ENCODE measurements at places on chromosomes 1 and 21.
A peak's percentile ranks its signal among the peaks of the same experiment; 100 is the strongest.

DNA sequence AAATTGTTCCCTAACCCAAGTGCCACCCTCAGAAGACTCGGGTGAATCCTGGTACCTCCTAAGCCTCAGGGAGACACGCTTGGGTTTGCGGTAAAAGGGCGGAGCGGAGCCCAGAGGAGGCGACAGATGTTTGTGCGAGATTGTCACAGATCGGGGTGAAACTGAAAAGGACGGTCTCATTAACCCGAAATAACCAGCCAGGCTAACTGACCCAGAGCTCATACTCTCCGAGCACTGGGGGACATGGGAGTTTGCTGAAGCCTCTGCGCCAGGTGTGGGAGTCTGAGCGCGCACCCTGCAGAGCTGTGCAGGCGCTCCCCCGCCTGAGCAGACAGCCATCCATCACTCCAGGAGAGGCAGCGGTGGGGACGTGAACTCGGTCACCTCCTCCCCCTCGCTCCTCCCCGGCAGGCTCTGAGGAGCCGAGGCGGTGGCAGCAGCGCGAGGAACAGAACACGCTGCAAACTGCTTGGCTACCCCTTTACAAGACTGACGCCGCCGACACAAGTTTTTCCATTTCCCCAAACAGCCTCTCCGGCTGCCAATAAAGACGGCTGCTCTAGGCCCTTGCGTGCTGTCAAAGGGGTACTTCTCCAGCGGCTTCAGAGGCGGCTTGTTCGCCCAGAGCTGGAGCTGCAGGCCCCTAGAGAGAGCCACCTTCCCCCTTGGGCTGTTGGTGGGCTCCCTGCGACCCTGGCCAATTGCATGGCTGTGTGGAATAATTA, 43.5 kb downstream of the RRAGC start:
- DNase-seq = no peak

DNA sequence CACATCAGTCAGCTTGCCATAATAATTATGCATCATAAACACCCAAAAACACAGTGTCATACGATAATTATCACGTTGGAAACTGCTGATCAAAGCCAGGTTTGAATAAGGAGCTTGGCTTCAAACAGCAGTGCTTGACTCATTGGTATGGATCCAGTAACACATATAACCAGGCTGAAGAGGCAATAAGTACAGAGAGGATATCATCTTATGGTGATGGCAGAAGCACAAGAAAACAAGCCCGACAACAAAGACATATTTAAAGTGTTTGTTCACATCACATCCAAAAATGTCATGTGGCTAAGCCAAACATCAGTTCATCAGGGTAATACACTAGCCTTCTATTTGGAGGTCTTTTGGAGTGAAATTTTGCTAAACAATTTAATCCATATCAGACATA, 389.7 kb downstream of the NCAM2 start:
- DNase-seq = no peak

DNA sequence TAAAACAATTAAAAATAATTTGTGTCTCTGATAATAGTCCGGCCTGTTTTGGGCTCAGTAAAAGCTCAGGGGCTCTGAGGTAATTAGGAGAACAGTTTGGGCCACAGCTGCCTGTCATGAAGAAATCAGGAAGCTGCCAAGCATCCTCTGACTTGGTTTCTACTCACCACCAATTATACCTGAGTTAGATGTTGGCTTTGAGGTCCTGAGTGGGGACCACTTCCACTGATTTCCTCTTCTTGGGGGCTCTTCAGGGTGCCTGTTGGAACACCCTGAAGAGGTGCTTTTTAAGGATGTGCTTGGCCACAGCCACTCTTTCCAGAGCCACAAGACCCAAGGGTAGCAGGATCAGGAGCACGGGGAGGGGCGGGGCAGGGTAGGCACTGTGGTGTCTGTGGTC, 10.9 kb downstream of the SLC6A17 start:
- no peak for DNase-seq

GRCh38 chr1:27992276-27992675, 32.5 kb downstream of the XKR8 start:
- no peak for DNase-seq

GRCh38 chr21:35563885-35564451, 496.4 kb downstream of the SETD4 start:
- no peak for DNase-seq

- DNase-seq = no peak
These were observed 24.6 kb downstream of the PADI2 start for GRCh38 chr1:17094664-17095063.

GRCh38 chr1:183604815-183605214, 14.6 kb upstream of the NCF2 start:
- DNase-seq = no peak

DNA sequence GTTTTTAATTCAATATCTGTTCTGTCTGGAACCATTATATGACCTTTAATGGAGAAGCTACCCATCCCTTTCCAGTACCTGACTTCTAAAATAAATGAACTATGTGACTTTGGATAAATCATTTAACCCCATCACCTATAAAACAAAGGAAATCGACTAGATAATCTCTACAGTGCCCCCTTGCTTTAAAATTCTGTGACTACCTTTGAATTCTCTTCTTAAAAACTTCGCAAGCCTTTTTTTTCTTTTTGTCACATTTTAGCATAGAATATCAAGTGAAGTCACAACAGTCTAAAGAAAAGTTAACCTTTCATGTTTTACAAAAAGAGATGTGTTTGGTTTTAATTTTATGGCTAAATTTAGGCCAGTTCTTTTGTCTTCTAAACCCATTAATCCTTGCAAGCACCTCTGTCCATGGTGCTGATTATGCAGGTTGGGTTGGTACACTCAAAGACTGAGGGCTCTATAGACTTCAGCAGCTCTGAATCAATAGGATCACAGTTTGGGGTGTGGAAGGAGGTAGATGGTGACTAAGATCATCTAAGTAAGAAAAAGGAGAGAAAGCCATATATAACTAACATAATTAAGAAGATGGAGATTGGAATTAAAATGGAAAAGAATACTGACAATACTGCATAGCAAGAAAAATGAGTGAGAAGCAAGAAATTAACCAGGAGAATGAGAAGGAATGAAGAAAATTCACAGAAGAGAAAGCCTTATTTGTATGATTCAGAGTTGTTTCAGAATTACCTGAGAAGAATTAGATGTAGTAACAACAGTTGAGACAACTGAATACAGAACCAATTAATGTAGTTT, 59.2 kb downstream of the TBX15 start:
- no peak for DNase-seq

DNA sequence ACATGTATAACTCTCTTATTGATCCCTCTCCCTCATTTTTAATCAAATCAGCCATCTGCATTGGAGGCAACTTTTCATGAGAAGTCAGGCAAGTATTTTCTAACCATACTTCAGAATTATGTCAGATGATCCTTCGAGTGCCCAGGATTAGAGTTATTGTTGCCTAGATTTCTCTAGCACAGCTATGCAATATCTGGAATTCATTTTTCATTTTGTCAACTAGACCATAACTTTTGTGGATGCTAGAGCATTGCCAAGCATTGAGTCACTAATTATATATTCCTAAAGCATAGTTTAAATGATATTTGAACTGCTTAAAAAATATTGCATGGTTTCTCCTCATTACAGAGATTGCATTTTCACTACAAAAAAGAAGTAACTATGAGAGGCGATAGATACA, 21.2 kb downstream of the HFM1 start:
- peak; percentile 4 for DNase-seq

DNA sequence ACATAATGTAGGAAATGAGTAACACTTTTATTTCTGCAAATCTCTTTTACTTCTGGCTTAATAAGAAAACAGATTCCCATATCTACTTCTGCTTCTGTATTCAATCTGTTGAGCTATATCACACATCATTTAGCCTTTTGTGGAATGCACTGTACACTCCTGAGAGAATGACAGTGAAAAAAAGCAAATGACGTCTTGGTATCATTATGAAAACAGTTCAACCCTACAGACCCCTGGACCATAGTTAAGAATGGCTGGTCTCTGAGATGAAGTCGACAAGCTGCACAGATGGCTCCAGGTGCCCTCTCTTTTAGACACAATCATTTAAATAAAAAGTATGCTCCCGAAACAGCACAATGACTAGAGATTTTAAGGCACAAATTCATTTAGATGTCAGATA, 247.0 kb downstream of the RERE start:
- no peak for DNase-seq

DNA sequence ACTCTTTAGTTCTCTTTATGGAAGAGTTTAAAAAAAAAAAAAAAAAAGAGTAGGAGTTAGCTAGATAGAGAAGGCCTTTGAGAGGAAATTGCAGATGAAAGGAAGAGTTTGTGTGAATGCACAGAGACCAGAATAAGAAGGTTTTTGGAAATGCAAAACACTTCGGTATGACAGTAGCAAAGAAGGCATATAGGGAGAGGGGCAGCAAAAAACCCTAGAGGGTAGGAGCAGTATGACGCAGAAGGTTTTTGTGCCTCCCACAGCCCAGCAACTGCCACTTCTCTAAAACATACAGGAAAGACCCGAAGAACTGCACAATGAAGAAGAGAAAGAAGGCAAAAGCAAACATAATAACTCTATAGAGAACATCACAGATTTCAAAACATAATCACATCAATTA, 84.3 kb downstream of the WDR64 start:
- DNase-seq = no peak

- no peak for DNase-seq
These were observed 290.0 kb upstream of the RUNX1 start for GRCh38 chr21:35338881-35339632.

GRCh38 chr1:66980745-66981367, 56.1 kb downstream of the MIER1 start:
- no peak for DNase-seq

DNA sequence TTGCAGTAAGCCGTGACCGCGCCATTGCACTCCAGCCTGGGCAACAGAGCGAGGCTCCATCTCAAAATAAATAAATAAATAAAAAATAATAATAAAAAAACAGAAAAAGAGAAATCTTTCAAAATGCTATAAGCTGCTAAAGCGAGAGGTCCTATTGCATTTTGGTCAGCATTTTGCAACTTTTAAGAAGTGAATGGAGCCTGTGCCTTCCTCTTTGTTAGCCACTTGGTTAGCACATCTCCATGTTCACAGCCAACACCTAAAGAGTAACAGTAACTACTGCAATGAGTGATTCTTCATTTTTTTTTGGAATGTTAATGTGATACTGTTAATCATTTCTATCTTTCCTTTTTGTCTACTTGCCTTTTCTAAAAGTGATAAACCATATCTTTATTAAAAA, 80.6 kb downstream of the ERG start:
- DNase-seq = no peak

DNA sequence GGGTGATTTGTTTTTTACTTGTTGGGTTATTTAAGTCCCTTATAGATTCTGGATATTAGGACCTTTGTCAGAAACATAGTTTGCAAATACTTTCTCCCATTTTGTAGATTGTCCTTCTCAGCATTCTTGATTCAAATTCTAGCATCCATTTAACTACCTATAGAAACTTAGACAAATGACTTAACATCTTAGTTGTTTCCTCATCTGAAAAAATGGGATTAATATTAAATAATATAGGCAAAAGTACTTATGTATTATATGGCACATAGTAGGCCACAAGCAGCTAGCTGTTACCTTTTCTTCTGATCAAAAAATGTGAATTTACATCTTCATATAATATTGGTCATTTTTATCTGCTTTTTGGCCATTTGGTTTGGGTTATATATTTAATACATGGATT, 307.5 kb downstream of the ZP4 start:
- no peak for DNase-seq

DNA sequence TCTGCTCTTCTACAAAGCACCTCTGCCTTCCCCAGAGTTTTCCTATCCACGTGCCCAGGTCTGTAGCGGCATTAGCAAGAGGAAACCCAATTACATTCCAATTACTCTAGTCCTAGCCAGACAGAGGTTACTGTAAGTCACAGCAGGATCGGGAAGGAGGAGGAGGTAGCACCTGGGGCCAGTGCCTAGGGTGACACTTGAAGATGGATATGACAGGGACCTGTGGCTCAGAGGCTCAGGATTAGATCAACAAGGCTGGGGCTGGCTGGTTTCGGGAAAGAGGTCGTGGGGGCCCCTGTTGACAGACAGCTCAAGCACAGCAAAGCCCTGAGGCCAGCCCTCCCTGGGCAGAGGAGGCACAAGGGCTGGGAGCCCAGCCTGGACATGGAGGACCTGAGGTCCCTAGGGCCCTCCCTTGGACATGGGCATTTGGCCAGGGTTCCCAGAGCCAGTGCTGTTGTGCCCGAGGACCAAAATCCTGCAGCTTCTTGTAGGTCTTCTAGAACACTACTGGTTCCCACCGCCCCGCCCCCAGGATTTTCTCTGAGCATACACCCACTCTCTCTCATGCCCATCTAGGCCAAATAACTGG, 3.0 kb upstream of the HCRTR1 start:
- no peak for DNase-seq

DNA sequence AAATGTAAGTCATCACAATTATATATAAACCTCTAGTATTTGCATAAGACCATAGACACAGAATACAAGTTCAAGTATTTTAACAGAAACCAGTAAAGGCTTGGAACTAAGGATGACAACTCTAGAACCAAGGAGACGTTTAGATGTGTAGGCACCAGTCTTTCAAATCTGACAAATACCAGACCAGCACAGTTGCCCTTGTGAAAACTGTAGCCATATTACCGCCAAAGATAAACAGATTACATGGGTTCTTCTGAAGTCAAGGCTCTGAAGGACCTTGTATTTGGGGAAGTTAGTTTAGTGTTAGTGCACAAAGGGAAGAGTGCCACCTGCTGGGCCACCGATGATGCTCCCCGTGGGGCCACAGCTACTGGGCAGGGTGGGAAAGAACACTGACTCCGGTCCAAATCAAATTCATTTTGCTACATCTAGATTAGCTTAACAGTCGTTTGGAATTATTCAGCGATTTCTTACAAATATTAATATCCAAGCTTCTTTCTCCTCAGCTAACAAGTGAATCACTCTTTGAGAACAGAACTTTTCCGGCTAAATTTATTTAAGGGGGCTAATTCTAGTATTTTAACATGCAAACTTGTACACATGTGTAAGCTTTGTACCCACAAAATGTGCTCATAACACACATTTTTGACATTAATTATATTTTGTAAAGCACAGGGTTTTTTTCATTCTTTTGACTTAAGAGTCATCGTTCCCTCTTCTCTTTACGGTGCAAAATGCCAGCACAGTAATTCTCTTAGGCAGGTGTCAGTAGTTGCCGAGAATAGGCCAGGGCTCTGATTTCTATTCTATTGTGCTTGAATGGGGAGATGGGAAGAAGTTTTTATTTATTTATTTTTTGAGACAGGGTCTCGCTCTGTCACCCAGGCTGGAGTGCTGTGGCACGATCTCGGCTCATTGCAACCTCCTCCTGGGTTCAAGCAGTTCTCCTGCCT, 8.0 kb upstream of the NIBAN1 start:
- DNase-seq = peak; percentile 49

GRCh38 chr1:183970516-183971300, 66.8 kb downstream of the COLGALT2 start:
- DNase-seq = peak; percentile 22

GRCh38 chr1:226603022-226603857, 54.7 kb downstream of the STUM start:
- no peak for DNase-seq

DNA sequence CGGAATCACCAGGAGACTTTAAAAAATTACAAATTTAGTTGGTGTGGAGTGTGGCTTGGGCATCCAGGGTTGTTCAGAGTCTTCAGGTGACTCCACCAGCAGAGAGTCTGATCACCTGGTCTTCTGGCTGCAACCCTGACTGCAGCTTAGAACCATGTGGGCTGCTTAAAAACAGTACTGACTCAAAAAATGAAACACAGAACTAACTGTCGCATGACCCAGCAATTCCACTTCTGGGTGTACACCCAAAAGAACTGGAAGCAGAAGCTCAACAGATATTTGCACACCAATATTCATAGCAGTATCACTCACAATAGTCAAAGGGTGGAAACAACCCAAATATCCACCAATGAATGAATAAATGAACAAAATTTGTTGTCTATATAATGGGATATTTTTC, 17.3 kb downstream of the TLR5 start:
- DNase-seq = no peak

- DNase-seq = no peak
These were observed 5.6 kb downstream of the COL8A2 start for GRCh38 chr1:36119456-36119855.

All from NCI-H226 (cell line).